Colonic mucosa (tissue), 4 donors: ENCODE measurements at places on chromosomes 1 and 21. TPM values are rescaled to one million over a fixed set of nuclear protein-coding genes. Genes with fewer than 3 reads are reported as not detected.

The TIE1 gene
- 5.1 TPM for total RNA-seq

DNA sequence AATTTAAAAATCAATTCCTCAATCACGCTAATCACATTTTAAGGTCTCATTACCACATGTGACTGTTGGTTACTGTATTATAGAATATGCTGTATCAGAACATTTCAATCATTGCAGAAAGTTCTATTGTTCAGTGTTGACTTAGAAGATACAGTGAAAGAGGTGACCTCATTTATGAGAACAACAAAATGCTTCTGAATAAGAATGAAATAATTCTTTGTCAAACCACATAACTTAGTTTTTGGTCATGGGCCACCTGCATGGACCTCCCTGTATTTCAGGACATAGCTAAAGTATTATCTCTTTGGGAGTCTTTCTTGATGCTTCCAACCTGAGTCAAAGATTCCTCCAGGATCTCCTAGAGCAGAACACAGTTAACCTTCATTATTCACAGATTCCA is 22.3 kb downstream of the MFSD2A start:
- H3K4me3 ChIP-seq, result no peak overlapping the region
- no peaks in the 10 kb centered on the region for H3K36me3 ChIP-seq

- no peak for DNase-seq
- no peak overlapping the region for H3K27ac ChIP-seq
- no peak overlapping the region for H3K4me3 ChIP-seq
- H3K4me1 ChIP-seq, result no peaks in the 10 kb centered on the region
Measured at GRCh38 chr1:5733596-5733995, 258.6 kb downstream of the NPHP4 start.

- H3K27ac ChIP-seq, result no peak overlapping the region
- no peaks in the 10 kb centered on the region for H3K27me3 ChIP-seq
- H3K36me3 ChIP-seq, result peaks cover 14% of the 10 kb centered on the region
- no peak for DNase-seq
- no peak overlapping the region for H3K4me3 ChIP-seq
- no peaks in the 10 kb centered on the region for H3K4me1 ChIP-seq
Measured at GRCh38 chr1:28480308-28480707, 25.5 kb upstream of the RCC1 start.
